A549 treated with GW870086 at 1 μM for 4 hours (cell line): ENCODE measurements at places on chromosomes 1 and 21. TPM values are rescaled to one million over a fixed set of nuclear protein-coding genes. Genes with fewer than 3 reads are reported as not detected.

The SKI gene
- total RNA-seq: 22.2 to 28.1 TPM (median 26.1 TPM) in 5 replicates

The RAB3B gene
- total RNA-seq: 4.8 to 8.5 TPM (median 6.8 TPM) in 5 replicates

The SPRR1A gene
- total RNA-seq: not detected in 5 replicates

The PLOD1 gene
- 69.4 to 85.4 TPM (median 79.5 TPM) in 5 replicates for total RNA-seq
